ENCODE measurements at places on chromosomes 7 and 10.

DNA sequence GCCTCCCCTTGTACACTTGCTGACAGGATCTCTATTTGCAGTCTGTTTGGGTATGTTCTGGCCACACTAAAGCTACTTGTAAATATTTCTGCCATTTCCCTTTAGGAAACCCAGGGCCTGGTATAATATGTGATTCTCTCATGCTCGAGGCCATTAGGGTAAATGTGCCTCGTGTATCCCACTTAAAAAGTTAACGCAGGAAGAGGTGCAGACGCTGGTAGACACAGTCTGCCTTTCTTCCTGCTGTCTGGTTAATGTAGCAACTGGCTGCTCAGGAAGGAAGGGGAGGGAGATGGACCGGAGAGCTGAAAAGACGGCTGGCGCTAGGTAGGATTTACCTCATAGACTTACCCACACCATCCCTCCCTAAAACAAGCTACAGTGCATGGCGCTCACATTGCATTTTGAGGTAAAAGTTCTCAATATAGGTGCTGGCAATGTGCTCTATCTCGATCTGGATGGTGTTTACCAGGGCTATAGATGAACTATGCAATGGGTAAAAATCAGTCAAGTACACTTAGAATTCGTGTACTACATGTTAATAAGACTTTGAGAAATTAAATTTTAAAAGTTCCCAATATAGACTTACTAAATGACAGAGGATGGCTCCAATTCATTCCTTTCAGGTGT, 125.9 kb downstream of the JAZF1 start:
- no peak for DNase-seq

- DNase-seq, result no peak
Measured at GRCh38 chr7:128735436-128735835, 3.7 kb upstream of the CALU start.

DNA sequence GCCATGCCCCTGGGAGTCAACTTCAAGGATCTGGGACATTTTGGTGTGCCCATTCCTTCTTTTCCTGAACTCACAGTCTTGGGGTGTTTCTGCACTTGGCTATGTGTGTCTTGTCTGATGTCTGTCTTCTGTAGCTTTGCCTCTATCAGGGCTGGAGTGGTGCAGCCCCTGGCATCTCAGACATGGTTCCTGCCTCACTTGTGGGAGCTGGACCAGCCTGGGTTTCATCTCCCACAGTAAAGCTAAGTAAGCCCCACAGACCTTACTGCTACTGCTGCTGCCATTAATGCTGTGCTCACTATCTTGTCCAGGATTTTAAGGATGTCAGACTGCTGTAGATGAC, 59.0 kb downstream of the ADCYAP1R1 start:
- DNase-seq, result no peak

GRCh38 chr10:33453081-33454025, 118.9 kb upstream of the NRP1 start:
- no peak for DNase-seq

GRCh38 chr7:26070290-26070689, 81.7 kb upstream of the NFE2L3 start:
- no peak for DNase-seq

DNA sequence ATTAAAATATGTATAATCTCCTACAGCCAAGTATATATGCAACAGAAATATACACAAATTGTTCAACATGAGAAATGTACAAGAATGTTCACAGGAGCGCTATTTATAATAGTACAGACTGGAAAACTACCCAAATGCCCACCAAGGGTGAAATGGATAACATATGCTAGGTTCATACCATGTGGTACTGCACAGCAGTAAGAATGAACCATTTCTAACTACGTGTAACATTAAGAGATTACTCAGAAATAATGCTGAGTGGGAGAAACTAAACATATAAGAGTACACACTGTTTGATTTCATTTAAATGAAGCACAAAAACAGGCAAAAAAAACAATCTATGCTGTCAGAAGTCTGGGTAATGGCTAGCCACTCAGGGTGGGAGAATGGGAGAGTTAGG, 45.8 kb downstream of the RNLS start:
- no peak for DNase-seq

DNA sequence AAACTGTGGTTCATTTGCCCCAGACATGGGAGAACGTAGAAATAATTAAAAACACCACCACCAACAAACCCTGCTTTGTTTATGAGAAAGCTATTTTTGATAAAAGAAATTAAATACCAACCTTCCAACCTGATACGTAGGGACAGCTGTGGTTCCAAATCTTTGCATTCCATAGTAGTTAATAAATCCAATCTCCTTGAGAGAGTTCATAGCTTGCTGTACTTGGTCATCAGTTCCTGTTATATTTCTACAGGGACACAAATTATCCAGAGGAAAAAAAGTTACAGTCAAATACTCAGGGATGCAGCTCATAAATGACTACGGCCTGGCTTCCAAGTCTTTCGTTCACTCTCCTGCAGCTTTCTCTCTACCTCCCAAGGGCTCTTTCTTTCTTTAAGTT, 41.1 kb downstream of the PUS7 start:
- no peak for DNase-seq

DNA sequence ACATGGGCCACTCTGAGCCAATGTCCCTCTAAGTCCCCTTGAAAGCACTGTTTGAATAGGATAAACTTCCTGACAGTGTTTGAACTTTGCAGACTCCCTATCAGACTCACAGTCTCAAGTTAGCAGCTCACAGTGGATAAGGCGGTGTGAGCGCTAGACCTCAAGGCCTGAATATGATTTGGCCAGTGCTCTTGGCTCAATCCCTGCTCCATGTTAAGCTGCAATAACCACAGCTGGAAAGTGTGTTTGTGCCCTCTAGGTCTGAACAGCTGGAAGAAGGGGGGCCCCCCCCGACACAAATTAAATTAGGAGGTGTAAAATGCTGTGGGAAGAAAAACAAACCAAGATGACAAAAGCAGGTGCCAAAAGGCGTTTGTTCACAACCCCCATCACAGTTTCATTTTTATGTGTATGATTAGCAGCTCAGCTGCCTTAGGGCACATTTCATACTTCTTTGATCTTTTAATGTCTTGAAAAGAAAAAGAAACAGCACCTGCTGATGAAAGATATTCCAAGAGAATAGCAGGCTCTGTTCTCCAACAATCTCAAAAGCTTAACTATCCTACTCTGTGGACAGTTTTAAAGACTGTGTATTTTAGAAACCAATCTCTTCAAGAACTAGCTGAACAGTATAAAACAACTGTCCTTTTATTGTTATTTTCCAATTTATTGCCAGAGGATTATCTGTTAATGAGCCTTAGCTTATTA, 167.6 kb downstream of the SNX13 start:
- no peak for DNase-seq

- DNase-seq, result no peak
Measured at GRCh38 chr7:100427762-100428198, 723 bp downstream of the ZCWPW1 start.

DNA sequence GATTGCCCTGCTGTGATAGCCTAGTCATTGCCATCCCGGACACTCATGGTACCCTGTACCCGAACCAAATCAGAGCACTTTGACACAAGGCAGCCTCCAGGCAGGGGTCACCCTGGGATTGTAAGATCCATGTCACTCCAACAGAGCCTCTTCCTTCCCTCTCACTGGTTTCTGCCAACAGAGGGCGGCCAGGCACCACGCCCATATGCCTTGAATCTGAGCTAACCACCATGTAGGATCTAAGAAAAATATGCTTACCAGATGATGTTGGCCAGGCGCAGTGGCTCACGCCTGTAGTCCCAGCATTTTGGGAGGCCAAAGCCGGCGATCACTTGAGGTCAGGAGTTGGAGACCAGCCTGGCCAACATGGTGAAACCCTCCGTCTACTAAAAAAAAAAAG, 389.2 kb upstream of the KLF6 start:
- DNase-seq, result no peak

DNA sequence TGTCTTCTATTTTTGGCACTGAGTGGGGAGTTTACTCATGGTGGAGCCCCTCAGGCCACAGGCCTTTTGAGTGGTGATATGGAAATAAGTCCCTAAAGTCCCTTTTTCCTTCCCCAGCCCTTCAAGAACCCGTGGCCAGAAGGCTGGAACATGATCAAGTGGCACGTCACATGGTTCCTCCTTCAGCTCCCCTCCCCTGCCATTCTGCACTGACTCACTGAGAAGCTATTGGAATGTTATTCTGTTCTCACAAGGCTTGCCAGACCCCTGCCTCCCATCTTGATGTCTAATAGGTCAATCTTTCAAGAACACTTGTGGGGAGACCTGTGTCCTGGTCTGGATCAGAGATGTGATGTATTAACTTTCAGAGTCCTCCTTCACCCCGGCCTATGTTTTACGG, 279.8 kb downstream of the SEC23IP start:
- DNase-seq, result no peak

DNA sequence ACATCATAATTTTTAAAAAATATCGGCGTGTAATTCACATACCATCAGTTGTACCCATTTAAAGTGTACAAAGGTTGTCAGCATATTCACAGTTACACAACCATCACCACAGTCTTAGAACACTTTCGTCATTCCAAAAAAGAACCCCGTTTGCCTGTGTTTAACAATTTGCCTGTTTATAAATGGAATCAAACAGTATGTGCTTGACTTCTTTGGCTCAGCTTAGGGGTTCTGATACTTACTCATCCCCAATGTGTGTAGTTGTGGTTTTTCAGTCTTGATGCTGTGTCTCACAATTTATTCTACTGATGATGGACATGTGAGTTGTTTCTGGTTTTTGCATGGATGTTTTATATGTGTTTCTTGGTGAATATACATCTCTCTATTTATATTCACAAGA, 50.0 kb downstream of the PRPF18 start:
- DNase-seq, result no peak

DNA sequence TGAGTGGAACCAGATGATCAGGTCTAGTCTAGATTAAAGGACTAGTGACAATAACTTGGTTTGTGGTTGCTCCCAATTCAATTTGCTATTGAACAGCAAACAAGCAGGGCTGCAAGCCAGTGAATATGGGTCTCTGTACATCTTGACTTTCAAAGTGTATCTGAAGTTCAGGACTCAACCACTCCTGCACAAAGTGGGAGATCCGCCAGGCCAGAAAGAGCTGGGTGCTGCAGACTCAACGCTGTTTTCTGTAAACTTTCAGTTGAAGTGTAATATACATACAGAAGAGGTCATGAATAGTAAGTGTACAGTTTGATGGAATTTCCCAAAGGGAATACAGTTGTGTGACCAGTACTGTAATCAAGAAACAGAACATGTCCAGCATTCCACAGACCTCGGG, 416.6 kb downstream of the RPS24 start:
- no peak for DNase-seq

DNA sequence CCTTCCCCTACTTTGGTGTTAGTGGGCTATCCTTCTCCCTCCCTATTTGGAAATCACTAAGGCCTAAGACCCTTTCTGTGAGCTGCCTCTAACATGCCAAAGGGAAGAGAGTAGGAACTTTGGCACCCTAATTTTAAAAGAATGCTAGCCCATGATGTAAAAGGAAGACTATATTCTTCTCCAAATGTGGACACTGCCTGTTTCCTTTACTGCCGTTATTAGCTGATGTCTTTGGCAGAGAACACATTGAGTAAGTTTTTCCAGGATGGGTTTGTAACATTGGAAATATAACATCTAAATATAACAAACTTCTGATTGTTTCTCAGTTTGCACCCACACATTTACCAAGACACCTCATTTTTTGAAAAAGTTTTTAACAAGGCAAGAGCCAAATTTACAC, 56.9 kb upstream of the TNKS2 start:
- no peak for DNase-seq

DNA sequence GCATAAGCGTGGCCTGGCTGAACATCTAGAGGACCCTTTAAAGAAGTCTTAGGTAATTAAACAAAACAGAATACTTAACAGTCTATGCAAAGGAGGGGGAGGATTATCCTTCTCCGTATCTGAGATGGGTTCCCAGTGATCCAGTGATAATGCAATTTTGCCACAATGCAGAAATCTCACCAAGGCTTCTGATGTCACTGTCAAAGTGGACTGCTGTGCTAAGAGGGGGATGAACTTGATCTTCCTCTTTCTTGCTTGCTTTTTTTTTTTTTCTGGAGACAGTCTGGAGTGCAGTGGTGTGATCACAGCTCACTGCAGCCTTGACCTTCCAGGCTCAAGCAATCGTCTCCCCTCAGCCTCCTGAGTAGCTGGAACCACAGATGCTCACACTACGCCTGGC, 30.8 kb downstream of the GATA3 start:
- DNase-seq, result no peak

DNA sequence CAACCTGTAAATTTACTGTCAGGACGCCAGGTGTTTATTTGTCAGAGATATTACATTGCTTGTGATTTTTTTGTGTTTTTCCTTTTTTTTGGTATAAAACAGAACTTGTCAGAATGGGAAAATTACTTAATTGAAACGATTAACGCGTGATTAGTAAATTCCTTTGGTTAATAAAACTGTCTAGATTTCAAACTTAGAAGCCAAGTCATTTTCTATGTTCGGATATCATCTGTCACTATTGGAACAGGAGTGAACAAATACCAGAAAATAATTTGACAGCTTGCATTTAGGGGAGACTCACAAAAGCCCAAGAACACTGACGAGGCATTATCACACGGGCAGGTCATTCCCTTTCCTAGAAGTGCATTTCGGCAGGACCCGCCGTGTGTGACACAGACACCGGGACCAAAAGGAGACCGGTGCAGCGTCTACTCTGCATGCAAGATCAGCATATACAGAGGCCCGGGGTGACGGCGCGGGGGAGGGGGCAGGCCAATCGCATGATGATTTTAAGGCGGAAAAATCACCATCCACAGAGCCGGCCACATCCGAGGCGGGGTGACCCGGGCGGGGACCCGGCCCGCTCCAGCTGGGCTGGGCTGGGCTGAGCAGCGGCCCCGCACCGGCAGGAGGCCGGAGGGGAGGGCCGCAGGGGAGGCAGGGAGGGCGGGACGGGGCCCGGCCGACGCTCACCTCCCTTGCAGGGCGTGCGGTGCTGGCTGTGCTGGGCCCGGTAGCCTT, 841 bp downstream of the GLUD1 start:
- peak; percentile 27 for DNase-seq

DNA sequence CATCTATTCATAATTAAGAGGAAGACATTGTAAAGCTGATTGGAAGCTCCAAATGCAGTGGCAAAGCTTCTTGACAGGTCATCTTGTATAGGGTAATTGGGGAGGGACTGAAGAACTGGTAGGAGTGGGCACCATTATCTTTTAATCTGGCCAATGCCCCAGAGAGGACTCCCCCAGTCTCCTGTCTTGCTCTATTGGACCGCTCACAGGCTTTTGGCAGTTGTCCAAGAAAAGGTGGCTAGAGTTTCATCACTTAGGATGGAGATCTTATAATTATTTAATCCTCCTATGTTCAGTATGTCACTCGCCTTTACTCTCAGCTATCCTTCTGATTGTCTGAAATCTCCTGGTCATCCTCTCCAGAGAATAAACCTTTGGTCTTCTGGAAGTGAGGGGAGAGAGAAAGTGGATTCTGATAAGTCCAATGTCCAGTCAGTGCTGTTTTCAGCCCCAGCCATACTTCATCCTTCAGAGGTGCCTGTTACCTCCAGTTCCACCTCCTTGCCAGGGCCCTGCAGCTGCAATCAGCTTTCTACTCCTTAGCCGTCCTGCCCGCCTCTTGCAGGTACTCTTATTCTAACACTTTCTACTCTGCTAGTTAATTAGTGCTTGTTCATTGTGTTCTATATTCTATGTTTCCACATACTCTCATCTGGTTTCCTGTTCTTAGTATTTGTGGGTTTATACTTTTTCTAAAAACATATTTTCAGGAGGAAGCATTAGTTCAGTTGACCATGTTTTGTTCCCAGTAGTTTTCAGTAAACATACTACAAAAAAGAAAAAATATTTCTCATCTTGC, 241.6 kb downstream of the NSUN6 start:
- DNase-seq, result no peak
